ENCODE measurements at places on chromosomes 2 and 18.

- DNase-seq, result no peak
These were observed 583.4 kb downstream of the ZEB2 start for GRCh38 chr2:143936538-143936847.

DNA sequence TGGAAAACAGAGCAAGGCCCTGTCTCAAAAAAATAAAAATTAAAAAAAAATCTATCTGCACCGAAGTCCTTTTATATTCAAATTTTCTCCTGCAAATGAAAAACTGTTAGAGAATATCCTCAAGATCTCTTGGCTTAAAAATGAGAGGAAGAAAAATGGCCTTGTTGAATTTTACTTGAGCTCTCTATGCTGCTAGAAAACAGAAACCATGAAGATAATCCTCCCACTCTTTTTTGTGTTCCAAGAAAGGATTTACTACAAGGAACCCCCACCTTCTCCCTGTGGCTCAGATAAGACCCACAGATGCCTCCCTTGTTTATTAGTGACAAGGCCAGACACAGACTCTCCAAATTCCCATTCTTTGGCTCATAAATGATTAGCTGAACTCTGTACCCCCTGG lies 71.0 kb downstream of the SGPP2 start:
- DNase-seq, result no peak

DNA sequence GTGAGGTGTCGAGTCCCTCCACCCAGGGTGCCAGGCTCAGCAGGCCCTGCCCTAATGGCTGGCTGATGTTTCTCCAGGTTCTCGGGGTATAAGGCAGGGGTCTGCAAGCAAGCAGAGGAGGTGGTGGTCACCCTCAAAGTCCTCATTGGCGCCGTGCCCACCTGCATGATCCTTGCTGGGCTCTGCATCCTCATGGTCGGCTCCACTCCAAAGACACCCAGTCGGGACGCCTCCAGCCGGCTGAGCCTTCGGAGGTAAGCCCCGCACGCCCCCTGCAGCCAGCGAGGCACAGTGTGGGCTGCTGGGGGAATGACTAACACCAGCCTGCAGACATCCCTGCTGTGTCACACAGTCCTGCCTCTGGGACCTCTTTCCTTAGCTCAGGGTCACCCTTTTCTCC lies 14.1 kb downstream of the MFSD2B start:
- DNase-seq, result no peak

DNA sequence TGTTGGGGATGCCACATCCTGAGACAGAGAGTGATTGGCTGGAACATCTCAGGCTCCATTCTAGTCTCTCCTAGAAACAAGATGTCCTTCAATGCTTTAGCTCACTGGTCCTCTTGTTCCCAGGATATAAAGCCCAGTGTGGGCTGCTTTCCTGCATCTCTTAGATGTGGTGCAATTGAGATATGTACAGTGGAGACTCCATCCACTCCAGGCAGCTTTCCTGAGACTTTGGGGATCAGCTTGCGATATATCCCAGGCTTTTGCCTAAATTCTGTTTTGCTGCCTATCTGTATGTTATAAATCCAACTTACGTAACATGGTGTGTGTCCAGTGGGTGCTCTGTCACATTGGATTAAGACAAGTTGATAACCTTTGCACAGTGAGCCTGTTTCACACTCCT lies 264.9 kb downstream of the SUCLG1 start:
- no peak for DNase-seq

DNA sequence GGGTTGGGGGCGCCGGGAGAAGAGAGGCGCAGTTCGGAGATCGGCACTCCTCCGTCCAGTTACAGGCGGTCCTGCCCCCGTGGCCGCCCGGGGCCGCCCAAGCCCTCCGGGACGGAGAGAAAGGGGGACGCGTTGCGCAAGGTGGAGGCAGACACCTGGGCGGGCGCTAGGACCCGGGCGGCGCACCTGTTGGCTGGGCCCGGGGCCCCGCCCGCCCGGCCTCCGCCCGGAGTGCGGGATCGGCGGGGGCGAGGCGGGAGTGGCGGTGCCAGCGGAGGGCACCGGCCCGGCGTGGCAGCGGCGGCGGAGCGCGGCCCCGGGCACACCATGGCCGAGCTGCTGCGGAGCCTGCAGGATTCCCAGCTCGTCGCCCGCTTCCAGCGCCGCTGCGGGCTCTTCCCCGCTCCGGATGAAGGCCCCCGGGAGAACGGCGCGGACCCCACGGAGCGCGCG lies at the start of gene SGPP2:
SGPP2 (plus strand) TSS at position 268 of the 453 bp plus-strand sequence; CDS start at position 328, 60 bp downstream.
- DNase-seq, result peak; percentile 43

- no peak for DNase-seq
These were observed 65.8 kb upstream of the SLC35F5 start for GRCh38 chr2:113822087-113822815.

GRCh38 chr18:11323359-11323819 lies 174.0 kb upstream of the PIEZO2 start:
- DNase-seq, result no peak

DNA sequence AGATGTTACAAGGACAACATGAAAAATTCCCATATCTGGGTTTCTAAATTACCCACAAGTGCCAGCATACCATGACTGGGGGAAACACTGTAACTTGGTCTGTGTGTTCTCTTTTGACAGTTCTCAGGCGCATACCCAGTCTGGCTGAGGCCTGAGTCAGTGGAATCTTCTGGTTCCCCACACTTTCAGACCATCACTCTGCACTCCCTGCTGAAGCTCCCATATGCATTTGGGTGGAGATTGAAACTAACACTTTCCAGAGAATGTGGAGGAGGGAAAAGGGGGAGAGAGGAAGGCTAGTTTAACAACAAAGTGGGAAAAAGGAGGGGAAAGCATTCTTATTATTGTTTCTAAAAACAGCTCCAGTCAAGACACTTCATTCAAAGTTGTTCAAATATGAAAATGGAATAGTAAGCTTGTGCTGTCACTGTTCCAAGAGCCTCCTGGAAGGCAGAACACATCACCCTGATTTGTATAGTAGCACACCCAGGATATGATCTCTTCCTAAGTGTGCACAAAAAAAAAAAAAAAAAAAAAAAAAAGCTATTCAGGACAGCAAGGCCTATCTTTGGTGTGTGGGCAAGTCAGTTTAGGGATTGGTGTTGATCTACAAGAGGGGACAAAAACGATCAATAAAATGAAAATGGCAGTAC lies 48.1 kb upstream of the CTIF start:
- no peak for DNase-seq

DNA sequence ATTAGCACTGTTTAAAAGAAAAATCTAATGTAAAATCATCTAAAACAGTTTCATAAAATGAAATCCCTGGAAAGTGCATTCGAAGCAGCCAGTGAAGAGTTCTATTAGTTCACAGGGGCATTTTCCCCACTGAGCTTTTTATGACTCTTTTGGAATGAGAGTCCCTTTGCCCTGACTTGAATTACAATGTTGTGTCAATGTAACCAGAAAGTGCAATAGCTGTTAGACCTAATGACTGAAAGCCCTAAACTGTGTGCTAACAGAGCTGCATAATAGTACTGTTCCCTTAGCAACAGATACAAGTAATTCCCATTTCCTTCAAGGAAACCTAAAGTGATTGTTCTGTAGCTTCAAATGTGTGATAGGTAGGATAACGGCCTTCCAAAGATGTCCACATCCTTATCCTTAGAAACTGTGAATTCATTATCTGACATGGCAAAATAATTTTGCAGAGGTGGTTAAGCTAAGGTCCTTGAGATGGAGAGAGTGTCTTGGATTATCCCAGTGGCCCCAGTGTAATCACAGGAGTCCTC lies 134.4 kb downstream of the L3MBTL4 start:
- DNase-seq, result no peak

DNA sequence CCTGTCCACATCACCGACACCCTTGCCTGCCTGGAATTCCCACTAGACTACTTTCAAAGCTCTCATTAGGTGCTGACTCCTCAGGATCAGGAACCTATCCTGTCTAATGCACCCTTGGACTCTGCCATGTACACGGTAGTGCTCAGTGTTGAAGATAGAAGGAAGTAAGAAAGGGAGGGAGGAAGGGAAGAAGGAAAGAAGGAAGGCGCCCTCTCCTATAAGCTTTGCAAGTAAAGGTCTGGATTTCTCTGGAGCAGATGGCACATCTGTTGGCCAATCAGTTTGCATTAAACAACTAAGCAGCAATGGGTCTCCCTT lies 45.3 kb downstream of the SCTR start:
- DNase-seq, result no peak

DNA sequence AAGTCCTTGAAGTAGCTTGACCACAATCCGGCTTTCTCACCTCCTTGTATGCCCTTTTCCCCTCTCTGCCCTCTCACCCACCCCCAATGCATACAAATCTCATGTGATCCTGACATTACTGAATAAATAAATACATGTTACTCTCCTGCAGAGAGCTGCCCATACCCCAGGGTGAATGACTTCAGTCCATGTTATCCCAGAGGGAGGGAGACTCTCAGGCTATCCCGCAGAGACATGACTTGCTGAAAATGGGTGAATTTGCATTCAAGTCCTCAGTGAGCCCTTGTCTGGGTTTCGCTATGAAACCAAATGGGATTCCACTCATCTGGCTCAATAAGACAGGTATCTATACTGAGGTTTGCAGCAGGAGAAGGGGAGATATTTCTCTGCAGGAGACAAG lies 168.5 kb downstream of the FHOD3 start:
- no peak for DNase-seq

DNA sequence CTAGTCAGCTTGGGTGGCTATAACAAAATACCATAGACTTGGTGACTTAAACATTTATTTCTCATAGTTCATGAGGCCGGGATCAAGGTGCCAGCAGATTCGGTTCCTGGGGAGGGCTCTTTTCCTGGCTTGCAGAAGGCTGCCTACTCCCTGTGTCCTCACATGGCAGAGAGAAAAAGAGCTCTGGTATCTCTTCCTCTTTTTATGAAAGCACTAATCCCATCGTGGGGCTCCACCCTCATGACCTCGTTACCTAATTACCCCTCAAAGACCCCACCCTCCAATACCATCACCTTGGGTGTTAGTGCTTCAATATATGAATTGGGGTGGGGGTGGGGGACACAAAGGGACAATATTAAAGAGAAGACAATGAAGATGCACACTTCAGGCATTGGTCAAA lies 67.1 kb upstream of the CCBE1 start:
- no peak for DNase-seq

DNA sequence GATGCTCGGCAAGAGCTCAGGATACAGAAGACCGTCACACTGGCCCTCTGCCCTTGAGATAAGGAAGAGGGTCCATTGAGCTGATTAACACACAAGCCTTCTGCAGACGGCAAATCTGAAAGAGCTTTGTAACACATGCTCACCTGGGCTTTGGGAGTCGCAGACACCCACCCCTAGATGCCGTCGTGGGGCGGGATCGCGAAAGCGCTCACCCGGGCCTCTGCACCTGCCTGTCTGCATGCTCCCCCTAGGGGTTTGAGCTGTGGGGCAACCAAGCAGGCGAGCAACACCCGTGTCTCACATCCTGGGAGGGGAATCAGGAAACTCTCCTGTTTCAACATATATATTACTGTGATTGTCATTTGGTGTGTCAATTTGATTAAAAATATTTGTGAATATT lies 99.8 kb upstream of the KCNH7 start:
- no peak for DNase-seq

GRCh38 chr2:214652473-214652872 lies 157.0 kb downstream of the BARD1 start:
- no peak for DNase-seq

DNA sequence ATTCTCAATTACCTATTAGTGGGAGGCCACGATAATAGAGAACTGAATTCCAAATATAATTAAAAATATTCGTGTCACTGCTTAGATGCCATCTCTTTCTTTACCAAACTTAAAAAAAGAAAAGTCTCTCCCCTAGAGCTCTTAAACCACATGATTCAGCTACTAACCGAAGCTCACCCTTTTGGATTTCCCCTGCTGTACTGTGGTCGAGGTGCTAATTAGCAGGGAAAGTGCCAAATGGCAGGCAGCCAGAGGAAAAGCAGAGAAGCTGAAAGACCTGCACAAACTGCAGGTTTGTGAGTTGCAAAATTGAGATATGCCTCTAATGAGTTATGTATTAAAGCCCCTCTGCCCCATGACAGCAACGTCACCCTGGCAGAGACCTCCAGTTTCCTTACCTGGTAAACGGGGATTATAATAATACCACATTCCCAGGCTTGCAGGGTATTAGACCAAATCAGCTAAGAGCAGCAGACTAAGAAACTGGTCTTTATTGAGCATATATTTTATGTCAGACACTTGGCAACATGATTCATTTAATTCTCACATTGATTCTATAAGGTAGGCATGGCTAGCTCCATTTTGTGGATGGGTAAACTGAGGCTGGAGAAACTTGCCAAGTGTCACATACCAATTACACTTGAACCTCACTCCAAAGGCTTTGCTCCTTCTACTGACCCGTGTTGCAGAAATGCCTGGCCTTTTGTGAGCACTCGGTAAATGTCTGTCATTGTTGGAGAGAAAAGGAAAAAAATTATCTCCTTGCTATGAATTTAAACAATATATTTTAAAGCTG lies 259.7 kb downstream of the LPIN1 start:
- DNase-seq, result peak; percentile 80

GRCh38 chr2:73823916-73824523 lies 4.7 kb upstream of the STAMBP start:
- DNase-seq, result peak; percentile 70

- peak; percentile 66 for DNase-seq
These were observed 1060.6 kb upstream of the FANCL start for GRCh38 chr2:59301466-59302402.

DNA sequence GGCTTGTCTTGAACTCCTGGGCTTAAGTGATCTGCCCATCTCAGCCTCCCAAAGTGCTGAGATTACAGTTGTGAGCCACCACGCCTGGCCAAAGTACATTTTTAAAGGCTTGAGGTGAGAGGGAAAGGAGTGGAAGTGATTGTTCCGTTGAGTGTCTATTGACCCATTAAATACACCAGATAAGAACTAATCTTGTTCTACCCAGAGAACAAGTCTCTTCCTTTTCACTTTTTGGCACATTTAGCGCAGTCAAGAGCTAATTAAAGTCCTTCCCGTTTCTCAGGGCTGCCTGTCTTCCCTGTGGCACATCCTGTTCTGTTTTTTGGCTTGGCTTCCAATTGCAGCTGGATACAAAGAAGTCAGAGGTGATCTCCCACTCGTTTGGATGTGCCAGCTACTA lies 172.3 kb downstream of the ALPK2 start:
- peak; percentile 71 for DNase-seq

DNA sequence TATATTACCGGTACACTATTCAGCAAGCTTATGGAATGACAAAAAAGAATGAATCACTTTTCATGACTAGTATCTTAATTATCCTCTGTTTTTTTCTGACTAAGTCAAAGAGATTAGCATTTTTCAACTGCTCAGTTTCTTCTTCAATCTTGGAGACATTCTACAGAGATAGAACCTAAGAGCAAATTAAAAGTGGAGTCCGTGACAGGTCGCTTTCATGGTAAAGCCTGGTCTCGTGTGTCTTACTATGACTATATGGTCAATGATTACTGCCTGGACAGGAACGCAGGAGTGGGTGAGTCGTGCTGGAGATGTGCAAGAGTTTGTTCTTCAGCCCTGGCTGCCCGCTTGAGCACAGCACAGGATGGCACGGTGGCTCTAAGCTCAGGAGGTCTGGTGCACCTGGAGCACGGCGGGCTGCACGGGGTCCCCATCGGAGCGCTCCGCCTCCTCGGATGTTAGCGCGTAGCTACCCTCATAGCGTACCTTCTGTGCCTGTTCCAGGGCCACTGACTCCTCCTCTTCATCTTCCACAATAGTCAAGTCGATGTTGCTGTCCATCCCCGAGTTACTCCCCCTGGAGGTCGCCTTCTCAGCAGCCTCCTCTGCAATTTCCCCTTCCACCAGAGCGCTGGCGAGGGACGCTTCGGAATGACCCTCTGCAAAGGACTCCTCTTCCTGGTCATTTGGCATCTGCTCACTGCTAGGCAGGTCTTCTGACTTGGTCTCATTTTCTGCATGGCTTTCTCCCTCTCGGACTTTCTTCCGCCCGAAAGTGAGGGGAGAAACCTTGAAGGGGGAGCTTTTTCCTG lies 11.1 kb downstream of the CAVIN2 start:
- DNase-seq, result no peak

All from NCI-H1105 treated with DMSO at 0.1 percent for 48 hours (cell line).